Stimulated activated CD4-positive, alpha-beta T cell treated with anti-CD3 and anti-CD28 coated beads, Interleukin-12 subunit alpha, Interleukin-12 subunit beta, amount 100 ng/mL, for 24 hours (primary cell): ENCODE measurements at places on chromosomes 3 and 15.

GRCh38 chr3:12471241-12471640, 13.0 kb upstream of the TSEN2 start:
- DNase-seq, result peak; percentile 63

DNA sequence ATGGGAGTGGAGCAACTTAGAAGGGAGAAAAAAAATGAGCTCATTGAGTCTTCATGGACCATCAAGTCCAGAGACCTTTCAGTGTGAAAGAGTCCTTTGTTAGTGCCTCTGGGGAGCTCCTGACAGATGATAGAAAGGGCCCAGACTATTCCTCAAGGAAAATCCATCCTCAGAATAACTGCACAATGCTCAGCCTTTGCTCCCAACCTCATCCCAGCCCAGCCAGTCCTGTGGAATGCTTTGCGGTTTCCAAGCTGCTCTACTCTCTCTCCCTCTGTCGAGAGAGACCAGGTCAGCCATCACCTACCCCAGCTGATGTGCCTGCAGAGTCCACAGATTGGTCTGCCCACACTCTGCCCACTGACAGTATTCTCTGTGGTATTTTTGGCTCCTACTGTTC, 406.2 kb downstream of the MFSD1 start:
- no peak for DNase-seq

DNA sequence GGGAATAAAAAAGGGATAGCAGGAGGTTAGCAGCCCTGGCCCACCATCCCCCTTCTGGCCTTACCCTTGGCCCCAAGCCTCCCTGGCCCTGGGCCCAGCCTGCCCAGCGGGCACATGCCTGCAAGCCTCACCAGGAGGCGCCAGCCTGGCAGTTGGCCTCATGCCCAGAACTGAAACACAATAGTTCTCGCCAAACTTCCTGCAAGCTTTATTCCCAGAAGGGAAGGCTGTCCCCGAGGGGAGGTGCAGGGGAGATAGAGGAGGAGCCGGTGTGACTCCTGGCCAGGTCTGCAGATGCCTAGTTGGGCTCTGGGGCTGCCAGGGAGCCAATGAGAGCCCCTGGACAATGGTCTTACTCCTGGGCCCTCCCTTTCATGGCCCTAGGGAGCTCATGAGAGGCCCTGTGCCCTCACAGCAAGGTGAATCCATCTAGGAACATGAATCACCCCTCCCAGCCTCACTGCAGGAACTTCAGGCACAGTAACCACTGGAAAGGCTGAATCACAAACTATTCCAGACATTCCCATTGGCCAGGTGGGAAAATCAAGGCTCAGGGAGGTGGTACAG, 4.0 kb downstream of the CCDC33 start:
- no peak for DNase-seq

DNA sequence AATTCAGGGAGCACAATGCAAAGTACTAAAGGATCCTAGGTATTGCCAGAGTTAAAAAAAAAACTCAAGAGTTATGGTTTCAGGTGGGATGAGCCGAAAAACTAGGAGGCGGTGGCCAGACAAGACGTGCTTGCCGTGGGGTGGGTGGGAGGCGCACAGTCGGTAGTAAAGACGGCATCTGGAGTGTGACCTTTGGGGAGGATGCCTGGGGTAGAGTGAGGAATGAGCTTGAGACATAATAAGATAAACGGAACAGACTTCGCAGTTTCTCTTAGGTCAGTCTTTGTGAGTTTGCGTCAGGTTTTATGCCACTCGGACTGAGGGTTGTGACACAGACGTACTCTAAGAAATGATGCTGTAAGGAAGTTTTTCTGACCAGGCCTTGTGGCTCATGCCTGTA, 139.6 kb downstream of the LRRK1 start:
- DNase-seq, result no peak

DNA sequence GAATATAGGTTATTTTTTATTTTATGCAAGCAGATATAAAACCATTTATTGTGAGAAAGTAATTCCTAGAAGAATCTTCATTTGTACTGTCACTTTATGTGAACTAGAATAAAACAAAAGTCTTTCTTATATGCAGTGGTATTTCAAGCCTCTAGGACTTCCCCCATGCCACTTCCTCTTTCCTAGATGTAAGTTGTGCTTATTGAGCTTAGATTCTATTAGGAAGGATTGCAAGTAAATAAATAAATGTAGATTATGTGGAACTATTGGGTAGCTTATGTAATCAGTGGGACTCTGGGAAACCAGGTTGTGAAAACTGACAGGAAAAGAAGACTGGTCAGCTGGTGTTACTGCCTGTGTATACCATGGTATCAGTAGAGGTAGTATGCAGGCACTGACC, 169.7 kb downstream of the RSRC1 start:
- no peak for DNase-seq

DNA sequence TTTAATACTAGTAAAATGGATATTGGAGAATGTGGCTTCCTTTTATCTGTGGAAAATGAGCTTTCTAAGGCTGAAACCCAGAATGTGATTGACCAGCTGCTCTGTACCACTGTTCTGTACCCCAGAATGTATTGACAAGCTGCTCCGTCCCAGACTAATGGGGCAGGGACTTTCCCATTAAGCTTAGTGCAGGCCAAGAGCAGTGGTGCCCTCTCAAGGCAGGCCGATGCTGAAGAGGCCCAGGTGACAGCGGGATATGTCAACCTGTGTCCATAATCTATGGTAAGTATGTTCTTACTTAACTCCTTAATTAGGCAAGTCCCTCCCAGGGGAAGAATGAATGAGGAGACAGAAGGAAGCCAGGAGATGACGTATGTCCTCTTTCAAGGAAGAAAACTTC, 31.1 kb downstream of the SGO1 start:
- DNase-seq, result no peak

- peak; percentile 90 for DNase-seq
These were observed at the start of gene PSMA4 for GRCh38 chr15:78540141-78540870. PSMA4 (plus strand) TSS chr15:78540444; CDS start chr15:78541928, 1,484 bp downstream.

- DNase-seq, result no peak
These were observed 78.5 kb downstream of the HMG20A start for GRCh38 chr15:77499087-77499760.

DNA sequence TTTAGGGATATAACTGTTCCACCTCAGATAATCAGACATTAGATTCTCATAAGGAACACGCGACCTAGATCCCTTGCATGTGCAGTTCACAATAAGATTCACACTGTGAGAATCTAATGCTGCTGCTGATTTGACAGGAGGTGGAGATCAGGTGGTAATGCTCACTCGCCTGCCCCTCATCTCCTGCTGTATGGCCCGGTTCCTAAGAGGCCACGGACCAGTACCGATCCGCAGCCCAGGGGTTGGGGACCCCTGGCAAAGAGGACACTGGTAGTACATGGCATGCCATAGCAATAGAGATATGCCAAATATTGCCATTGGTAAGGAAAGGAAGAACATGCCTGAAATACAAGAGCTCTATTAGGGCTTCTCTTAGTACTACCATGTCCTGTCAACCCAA, 59.7 kb downstream of the LSM3 start:
- no peak for DNase-seq

DNA sequence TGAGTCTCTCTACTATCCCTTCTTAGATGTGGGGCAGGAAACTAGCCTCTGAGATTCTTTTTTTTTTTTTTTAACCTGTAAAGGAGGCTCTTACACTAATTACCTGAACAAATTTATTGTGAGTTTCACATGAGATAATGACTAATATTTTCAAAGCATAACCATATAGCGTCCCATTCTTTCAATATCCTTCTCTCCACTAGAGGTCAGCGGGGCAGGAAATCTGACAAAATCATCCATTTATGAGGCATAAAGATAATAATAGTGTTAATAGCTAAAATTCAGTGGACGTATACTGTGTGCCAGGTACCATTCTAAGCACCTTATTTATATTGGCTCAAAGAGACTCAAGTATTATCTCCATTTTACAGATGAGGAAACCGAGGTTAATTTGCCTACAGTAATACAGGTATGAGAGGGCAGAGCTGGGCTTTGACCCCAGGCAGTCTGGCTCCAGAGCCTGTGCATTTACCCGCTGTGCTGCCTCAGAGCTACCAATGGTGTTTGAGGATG, 16.3 kb upstream of the SMAD6 start:
- no peak for DNase-seq

- no peak for DNase-seq
These were observed 3.7 kb downstream of the TRAK1 start for GRCh38 chr3:42094691-42095391.

GRCh38 chr3:187971629-187972028, 182.3 kb upstream of the LPP start:
- no peak for DNase-seq

DNA sequence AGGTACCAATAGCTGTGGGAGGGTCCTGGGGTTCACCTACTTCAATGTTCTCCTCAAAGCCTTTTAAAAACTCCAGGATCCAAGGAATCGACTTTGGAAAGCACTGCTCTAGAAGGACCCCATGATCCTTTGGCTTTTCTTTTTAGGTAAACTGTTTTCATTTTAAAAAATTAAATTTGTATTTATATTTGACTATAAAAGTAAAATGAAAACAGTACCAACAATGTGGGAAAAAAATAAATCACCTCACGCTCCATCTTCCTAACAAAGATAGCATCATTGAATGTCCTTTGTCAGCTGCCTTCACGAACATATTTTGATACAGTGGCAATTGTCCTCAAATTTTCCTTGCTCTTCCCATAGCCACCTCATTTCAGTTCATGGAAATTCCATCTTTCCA, 127.5 kb downstream of the PLD1 start:
- no peak for DNase-seq

GRCh38 chr3:74561881-74562280, 52.6 kb downstream of the CNTN3 start:
- DNase-seq, result no peak

- no peak for DNase-seq
These were observed 324.7 kb upstream of the SLCO3A1 start for GRCh38 chr15:91528801-91529200.

DNA sequence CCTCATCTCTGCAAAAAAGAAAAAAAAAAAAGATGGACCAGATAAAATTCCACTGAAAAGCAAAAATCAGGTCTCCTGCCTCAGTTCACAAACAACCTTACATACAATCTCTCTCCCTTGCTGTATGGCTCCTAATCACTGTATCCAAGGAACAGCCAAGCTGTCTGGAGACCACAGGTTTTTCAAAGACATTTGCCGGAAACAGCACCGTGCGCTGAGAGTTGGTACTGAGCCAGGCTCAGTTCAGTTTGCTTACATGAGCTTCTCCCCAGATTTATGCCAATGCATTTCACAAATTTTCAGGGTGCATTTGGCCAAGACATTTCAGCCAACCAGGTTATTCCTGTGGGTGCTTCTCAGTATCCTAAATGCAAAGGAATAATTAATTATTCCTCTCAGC, 4.1 kb downstream of the ACP3 start:
- no peak for DNase-seq

DNA sequence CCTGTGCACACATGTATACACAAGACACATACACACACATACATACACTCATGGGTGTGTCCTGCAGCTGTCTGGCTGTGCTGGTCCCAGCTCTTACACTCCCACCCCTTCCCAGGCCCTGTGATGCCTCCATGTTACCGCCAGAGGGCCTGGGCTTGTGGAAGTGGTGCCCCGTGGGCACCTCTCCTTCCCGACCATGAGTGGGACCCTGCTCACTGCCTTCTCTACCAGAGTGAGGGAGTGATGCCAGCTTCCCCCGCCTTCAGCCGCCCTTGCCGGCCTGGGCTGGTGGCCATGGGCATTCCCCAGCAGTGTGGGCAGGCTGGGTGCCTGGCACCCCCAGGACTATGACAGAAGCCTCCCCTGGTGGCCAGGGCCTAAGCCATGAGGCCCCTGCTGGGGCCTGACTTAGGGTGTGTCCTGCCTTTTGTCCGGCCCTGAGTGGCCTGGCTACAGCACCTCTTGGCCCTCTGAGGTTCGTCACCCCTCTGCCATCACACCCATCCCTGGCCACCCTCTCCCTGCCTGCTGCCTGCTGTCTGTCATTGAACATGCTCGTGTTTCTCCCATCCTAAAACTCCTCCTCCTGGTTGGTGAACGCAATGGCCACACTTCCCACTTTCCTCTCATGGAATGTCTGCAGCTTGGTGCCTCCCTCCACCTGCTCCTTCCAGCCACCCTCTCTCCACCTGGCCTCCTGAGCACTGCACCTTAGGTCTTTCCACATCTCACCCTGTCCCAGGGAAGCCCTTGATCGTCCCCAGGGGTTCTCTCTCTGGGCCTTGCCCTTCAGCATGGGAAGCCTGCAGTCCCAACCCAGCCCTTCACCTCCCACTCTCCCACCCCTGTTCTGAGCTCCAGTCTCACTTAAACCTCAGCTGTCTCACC, 14.6 kb downstream of the HDAC11 start:
- no peak for DNase-seq

DNA sequence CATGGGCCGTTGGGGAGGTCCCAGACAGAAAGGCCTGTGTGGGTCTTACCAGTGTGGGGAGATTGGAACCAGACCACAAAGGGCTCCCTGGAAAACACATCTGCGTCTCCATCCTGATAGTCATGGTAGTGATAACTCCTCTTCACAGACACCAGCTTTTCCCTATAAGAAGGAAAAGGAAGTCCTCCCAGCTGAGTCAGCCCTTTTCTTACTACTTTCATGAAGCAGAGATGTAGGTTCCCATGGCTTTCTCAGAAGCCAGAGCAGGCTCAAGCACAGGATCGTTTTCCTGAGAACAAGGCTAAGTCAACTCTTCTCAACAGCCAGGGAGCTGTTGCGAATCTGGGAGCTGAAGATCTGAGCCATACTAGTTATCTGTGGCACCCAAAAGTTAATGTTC, 6.1 kb downstream of the DNASE1L3 start:
- no peak for DNase-seq

GRCh38 chr3:116179091-116179490, 266.2 kb downstream of the LSAMP start:
- DNase-seq, result no peak

DNA sequence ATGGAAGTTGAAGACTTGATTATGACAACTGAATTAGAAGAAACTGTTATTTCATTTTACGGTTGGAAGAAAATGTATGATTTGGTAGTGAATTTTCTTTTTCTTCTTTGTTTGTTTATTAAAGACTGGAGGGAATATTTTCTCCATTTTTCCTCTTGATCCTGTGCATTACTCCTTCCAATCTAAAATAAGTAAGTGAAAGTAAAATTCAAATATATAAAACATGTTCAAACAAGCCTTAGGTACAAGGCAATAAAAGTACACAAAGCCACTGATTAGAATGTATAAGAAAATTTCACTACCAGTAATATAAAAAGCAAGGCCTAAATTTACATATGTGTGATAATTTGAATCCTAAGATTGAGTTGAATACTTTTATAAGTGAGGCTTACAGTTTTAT, 181.2 kb upstream of the MME start:
- no peak for DNase-seq

DNA sequence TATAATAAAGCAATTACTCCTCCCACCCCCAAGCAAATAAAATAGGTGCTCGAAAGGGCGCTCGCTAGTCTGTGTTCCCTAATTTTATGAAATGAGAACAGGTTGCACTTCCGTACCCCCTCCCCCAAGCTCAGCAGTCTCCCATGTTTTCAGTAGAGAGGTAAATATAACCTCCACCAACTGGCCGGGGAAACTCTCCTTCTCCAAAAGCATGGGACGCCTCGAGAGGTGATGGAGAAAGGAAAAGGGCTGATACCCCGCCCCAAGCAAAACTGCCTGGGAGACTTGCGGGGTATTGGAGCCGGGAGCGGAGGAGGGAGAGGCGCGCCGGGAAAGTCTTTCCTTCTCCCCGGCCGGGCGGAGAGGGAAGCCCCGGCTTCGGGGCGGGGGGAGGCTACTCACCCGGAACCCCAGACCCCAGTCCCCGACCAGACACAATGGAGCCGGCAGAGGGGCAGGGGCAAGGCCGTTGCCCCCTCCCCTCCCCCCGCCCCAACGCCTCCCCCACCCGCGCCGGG, 605 bp downstream of the DCUN1D1 start:
- DNase-seq, result no peak
